ENCODE measurements at places on chromosomes 7 and 10.

- no peak for DNase-seq
These were observed 8.4 kb downstream of the BNIP3 start for GRCh38 chr10:131973160-131973951.

DNA sequence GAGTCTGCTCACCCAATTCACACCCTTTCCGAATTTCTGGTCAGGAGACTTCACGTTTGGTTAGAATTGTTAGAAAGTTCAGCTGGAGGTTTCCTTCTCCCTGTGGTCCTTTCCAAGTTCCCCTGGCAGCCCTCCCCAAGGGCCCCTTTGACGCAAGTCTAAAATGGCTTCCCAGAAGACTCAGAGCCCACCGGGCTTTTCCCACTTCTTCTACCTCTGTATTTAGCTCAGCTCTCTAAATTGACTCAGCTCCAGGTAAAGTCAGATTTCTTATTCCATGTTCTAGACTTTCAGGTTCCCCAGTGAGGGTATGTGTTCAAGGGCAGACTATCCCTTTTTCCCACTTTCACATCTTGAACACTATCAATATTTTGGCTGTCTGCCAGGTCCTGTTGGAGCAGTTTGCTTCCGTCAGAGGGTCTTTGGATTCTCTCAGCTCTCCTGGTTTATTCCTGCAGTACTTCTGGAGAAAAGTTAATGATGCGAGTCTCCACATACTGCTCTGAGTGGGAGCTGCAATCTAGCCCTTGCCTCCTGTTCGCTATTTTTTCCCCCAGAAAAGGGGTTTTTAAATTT is 53.1 kb upstream of the ZNF273 start:
- no peak for DNase-seq

- no peak for DNase-seq
These were observed 41.1 kb upstream of the VWDE start for GRCh38 chr7:12444785-12445184.

DNA sequence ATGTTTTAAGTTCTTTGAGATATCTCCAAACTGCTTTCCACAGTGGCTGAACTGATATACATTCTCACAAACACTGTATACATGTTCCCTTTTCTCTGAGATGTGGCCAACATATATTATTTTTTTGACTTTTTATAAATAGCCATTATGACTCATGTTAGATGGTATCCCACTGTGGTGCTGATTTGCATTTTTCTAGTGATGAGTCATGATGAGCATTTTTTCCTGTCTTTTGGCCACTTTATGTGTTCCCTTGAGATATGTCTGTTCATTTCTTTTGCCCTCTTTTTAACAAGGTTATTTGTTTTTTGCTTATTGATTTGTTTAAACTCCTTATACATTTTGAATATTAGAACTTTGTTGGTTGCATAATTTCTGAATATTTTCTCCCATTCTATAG is 1055.1 kb downstream of the NXPH1 start:
- DNase-seq, result no peak

DNA sequence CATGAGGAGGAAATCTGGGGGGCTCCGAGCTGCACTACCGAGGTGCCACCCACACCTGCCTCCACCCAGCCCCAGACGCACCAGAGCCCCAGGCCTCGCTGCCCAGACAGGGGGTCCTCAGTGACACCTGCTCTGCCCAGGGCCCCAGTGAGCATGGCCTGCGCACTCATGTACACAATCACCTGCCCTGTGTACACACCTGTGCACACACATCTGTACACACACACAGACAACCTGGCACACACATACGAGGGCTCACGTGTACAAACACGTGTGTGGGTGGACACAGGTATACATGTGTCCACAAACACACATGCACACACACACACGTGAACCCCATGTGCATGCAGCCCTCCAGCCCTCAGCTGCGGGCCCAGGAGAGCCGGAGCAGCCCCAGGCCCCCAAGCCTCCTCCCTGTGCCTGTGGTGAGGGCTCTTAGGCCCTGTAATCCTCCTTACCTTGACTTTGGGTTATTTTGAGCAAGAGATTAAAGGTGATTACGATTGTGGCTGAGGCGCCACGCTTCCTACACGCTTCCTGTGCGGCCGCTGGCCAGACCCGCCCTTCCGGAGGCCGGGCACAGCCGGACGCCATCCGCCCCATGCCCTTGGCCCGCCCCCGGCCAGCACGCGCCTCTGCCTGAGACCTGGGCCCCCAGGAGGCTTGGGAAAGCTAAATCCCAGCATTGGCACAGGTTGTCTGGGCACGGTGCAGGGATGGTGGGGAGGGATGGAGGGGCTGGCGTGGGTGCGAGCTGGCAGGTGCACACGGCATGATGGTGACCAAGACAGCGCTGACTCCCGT is 71.9 kb downstream of the ELFN1 start:
- no peak for DNase-seq

- DNase-seq, result no peak
These were observed 49.1 kb upstream of the EEPD1 start for GRCh38 chr7:36103837-36104561.

DNA sequence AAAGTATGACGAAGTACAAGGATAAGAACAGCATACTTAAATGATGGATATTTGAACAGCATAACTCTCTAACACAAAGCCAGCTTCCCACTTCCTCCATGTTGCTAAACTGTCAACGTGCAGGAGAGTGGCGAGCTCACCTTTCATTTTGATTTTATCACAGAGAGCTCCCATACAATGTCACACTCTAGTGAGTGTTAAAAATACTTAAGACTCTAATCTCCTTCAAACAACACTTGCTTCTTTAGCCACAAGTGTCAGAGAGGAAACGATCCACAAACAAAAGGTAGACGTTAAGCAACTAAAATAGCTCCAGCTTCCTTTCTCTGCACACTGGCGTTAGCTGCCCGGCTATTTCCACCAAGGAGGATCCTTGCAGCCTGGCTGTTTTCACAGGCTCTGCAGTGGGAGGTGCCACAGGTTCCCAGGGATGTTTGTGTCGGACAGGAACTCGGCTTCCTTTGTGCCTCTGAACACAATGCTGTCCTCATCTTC is 194.6 kb downstream of the COBL start:
- DNase-seq, result no peak

Data from activated T-cell treated with anti-CD3 and anti-CD28 coated beads for 48 hours (primary cell).